NCI-H1694 (cell line): ENCODE measurements at places on chromosomes 16 and 17.

DNA sequence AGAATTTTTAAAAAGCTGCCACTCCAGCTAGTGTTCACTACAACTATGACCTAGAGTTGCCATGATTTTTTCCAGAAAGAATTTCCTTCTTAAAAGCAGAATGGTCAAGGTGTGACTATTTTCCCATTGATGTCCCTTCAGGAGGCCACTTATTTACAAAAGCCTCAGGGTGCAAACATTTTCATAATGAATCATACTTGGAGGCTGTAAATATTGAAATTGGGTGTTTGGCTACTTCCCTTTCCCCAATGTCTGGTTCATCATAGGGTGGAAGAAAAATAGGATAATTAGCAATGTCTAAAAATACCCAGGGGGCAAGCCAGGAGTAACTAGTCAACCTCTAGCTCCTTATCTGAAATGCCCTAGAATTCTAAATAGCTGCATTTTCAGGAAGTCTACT is 18.8 kb downstream of the AXIN2 start:
- no peak for DNase-seq

- no peak for DNase-seq
These were observed 12.4 kb downstream of the TRAF4 start for GRCh38 chr17:28756049-28756804.

DNA sequence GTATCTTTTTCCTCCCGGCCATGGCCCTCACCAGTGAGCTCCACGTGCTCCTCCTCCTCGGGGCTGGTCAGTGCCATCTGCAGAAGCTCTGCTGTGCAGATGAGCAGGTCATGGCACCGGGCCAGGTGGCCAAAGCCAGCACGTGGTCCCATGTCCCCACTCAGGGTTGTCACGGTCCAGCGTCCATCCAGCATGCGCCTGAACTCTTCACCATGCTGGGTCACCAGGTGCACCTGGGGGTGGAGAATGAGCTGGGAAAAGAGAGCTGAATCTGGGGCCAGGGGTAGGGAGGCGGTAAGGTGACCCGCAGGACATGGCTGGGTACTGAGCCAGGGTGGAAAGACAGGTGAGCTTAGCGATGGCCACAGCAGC is 1.3 kb downstream of the DHX58 start:
- DNase-seq = no peak

- peak; percentile 71 for DNase-seq
These were observed 137.8 kb upstream of the CIBAR2 start for GRCh38 chr16:85250147-85250463.

- DNase-seq = no peak
These were observed 382.1 kb downstream of the RBFOX1 start for GRCh38 chr16:7714775-7715174.

DNA sequence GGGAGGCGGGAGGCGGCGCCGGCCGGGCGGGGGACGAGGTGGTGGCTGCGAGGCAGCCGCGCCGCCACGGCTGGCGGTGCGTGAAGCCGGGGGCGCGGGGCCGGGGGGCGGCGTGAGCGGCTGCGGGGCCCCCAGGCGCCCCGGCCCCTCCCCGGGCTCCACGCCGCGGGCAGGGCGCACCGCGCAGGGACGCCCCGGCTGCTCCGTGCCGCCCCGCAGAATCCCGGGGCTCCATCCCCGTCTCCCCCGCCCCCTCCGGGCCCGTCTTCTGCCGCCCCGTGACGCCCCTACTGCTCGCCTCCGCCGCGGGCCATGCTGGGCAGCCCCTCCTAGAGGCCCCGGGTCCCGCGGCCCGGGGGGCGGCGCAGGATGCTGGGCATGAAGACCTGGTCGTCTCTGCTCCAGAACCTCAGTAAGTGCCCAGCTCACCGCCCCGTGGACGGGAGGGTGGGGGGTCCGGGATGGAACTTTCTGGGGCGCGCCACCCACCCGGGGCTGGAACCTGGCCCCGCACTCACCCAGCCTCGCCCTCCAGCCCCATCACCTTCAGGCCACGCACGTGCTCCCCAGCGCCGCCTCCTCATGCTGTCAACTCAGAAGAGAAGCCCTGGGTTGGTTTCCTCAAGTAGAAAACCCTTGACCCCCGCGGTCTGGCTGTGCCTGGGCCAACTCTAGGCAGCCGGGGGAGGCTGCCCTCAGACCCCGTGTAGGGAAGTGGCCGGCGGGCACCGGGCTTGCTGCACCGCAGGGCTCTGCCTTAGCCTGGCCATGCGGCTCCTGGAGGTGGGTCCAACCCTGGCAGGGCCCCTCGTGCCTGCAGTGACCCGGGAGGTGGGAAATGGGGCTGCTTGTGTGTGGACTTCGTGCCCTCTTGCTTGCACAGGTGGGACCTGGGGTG is 150.2 kb upstream of the GSE1 start:
- no peak for DNase-seq

DNA sequence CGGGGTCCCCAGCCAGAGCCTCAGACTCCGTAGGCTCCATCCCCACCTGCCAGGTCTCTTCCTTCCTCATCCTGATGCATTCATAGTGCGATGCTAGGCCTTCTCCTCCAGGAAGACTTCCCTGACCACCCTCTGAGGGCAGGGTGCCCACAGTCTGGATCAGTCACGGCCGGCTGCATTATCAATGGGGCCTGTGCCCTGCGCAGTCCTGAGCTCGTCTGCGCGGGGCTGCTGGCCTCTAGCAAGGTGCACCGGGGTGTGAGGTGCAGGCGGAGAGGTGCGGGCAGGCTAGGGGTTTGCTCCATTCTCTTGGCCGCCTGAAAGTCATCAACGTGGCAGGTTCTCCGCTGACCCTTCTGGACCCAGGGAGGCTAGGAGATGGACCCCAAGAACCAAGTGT is 56.9 kb upstream of the ACSF3 start:
- no peak for DNase-seq

DNA sequence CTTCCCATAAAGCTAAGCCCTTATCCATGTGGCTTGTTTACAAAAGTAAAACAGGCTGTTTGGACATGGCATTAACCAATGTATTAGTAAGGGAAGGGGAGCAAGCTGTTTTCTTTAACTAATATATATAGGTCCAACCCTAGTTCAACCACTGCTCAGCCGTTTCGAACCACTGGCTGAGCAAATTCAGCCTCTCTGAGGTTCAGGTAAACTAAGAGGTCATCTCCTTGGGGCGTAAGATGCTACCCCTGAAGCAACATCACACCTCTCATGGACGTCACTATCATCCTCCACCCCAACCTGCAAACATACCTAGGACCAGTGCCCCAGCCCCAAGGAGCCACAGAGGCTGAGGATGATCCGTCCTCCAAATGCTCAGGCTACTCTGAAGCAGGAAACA is 45.2 kb downstream of the ANKRD11 start:
- DNase-seq = no peak

- DNase-seq = no peak
These were observed 41.4 kb upstream of the CIBAR2 start for GRCh38 chr16:85153656-85154091.

- no peak for DNase-seq
These were observed 25.1 kb upstream of the ABCA3 start for GRCh38 chr16:2365397-2366294.
